ENCODE measurements at places on chromosomes 11 and 22.

- DNase-seq, result no peak
Measured at GRCh38 chr11:119910051-119910450, 181.1 kb upstream of the NECTIN1 start.

GRCh38 chr11:14642453-14642852, 1.2 kb upstream of the PDE3B start:
- DNase-seq, result no peak

DNA sequence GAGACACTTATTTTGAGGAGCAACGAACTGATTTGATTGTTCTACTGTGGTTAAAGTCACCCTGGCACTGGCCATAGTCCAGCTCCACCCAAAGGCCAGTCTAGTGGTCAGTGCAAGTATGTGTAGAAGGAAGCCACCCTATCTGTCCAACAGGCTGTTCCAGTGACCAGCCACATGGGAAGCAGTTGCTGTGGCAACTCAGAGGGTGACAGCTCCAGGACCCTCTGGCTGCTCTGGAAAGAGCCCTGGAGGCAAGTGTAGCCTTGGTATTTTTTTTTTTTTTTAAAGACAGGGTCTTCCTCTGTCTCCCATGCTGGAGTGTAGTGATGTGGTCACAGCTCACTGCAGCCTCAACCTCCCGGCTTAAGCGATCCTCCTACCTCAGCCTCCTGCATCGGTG, 27.8 kb downstream of the LMO1 start:
- no peak for DNase-seq

DNA sequence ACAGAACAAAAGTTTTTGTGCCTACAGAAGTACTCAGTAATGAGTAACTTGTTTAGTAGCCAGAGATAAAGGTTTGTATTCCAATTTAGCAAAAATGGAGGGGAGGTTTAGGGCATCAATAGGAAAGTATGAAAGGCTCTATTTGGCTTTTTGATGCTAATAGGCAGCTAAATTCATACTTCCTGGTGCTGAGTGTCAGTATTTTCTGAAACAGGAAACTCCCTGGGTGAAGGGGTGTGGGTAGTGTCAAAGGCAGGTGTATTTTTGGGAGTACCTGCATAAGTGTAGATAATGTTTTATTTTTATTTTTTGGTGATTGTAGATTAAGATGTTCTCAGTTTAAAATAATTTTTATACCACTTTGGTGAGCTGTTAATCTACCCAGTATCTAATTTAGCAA, 29.3 kb upstream of the MMP7 start:
- no peak for DNase-seq

DNA sequence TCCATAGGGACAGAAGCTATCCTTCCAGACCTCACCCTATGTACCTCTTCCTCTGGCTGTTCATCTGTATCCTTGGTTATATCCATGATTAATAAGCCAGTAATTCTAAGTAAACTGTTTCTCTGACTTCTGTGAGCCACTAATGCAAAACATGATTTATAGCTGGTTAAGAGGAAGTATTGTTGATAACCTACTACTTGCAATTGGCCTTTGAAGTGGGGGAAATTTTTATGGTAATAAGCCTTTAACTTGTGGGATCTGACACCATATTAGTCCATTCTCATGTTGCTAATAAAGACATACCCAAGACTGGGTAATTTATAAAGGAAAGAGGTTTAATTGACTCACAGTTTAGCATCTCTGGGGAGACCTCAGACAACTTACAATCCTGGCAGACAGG, 21.9 kb downstream of the CASP12 start:
- no peak for DNase-seq

DNA sequence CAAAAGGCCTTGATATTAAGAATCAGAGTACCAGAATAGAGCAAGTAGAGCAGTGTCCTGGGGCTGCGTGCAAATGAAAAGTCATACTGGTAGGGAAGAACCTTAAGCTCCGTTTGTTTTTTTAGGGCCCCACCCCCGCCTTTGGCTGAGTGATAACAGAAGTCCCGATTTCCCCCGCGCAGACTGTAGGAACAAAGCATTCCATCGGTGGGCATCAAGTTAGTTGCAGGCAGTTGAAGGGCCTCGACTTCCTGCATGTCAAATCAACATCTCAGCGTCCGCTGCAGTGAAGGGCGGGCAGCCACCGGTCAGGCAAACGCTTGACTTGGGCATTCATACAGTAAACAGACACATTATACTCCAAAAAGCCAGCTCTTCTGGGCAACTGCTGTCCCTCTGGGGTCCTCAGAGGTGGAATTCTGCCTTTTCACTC, 11.7 kb downstream of the LRP4 start:
- no peak for DNase-seq

DNA sequence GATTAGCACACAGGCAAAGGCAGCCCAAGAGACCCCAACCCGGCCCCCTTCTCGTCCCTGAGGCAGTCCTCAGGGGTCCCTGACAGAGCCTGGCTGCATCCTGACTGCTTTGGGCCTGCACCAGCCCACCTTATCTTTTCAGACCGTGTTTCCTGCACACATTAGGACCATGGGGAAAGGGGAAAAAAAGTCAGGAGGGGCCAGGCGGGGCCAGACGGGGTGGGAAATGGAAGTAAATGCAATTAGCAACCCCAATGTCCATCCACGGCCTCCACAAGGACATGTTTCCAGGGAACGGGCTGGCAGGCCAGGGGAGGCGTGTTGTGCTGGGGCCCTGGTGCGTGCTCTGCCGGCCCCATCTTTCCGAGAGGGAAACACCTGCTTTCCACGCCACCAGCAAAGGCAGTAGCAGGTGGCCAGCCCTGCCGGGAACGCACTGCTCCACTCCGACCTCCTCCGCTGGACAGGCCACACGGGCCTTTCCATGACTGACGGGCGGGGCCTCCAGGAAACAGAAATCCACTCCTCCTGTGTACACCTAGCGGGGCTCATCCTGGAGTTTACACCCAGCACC, 7.4 kb downstream of the EHD1 start:
- DNase-seq, result no peak

DNA sequence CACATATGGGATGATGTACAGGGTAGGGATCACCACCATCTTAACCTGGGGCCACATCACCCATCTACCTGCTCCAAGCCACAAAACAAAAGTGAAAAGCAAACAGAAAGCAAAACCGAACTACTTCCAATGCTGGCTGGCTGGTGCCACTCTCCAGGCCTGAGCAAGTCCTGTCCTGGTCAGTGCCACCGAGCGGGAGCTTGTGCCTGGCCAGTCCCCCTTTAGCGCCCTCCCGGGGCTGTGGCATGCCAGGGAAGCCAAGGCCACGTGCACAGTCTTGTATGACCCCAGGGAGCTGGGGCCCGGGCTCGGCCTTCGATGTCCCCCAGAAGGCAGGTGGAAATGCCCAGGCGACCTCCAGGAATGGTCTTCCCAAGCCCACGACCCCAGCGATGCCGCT, 17.9 kb upstream of the NAP1L4 start:
- no peak for DNase-seq

DNA sequence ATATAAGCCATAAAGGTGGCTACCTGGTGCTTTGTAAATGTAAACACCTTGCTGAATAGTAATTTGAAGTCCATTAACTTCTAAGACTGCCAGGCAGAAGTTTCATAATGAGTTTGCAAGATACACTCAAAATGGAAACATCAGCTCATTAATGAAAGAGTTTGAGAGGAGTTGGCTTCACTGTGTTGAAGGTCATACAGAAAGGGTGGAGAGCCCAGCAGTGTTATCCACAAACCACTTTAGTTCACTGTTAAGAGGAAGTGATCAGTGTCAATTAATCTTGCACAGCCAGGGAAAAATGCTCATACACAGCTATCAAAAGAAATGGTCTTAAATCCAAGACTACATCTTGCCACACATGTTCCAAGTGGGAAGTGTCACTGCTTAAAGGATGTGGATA, 689.4 kb downstream of the JRKL start:
- DNase-seq, result no peak

GRCh38 chr11:31247321-31247720, 122.2 kb downstream of the DCDC1 start:
- no peak for DNase-seq

DNA sequence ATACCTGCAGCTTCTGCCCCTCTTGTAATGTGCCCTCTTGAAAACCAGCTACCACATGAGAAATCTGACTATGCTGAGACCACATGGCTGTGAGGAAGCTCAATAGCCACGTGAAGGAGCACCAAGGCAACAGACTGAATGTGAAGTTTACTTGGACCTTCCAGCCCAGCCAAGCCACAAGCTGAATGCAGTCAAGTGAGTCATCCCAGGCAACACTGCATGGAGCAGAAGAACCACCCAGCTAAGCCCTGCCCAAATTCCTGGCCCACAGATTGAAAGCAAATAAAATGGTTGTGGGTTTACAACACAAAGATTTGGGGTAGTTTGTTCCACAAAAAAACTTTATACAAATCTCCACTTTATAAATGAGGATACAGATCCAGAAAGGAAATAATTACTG, 114.5 kb downstream of the TIMP3 start:
- DNase-seq, result no peak

DNA sequence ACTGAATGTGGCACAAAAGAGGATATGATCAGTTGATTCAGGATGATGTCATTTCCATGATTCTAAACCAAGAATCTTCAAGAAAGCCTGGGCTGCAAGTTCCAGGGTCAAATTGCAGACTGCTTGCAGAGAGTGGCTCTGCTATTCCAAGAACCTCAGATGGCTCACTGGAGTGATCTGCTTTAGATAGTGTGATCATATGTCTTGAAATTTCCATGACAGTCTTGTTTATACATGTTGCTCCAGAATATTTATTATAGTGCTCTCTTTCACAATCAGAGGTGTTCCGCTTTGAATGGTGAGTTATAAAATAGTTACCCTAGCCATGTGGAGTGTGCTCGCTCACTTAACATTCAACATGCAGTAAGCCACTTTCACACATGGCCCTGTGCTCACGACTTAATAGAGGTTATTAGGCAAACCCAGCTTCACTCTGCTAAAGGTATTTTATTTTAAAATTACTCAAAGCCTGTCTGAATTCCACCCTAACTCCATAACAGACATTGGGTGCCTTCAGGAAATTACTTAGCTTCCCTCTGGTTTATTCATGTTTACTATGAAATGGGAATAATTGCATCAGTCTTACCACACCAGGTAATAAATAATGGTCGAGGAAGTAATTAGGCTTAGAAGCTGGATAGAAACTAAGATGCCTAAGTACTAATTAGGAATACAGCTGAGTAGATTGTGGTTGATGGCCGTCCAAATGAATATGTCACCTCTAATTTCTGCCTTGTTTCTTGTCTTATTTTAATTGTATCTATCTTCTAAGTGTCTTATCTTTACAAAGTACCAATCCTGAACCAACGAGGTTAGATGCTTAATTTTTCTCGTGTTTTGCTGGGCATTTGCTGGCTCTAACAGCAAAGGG, 187.9 kb downstream of the ETS1 start:
- no peak for DNase-seq

DNA sequence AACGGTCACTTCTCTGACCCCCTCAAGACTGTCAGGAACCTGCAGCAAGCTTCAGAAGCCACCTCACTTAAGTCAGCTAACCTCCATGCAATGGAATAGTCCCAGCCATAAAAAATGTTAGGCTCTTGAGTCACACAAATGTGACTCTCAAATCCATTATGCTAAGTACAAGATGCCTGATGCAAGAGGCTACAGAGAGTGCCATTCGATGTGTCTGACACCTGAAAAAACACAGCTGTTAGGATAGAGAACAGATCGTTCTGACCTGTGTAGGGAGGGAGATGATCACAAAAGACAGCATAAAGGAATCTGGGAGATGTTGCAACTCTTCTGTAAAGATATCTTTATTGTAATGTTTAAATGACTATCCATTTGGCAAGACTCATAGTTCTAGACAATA, 712.4 kb downstream of the TBC1D22A start:
- DNase-seq, result no peak

DNA sequence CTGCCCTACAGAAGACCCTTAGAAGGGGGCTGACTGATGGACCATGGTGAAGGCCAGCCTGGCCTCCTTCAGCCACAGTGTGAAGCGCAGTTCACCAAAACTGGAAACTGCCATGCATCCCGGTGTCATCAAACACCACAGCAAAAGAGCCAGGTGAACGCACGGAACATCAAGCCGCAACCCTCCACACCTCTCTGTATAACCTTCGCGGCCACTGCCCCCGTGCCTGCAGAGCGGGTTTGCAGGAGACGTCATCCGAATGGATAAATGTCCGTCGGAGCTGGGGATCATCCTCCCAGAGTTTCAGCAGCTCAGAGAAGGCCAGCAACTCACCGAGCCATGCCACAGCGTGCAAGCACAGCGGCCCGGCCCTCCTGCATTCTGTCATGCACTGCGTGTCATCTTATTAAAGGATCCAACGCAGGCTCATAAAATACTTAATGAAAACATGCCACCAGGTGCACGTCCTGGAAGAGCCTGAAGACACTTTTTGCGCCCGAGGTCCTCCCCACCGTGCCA, 309.9 kb downstream of the BRD1 start:
- DNase-seq, result no peak

DNA sequence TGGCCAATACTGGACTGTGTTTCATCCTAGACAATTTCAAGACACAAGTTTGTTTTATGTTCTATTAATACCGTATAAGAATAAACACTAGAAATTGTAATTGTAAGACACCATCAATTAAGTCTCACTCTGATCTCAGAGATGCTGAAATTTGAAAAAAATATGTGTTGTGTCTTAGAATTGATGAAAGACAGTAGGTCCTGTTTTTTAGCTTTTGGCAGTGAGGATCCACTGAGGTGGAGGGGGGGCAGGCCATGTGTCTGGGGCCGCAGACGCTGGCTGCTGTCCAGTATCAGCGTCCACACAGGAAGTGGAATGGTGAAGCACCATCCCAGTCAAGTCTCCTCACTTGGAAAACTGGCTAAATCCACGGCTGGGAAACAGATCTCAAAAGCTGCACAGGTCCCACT, 22.5 kb upstream of the ALG8 start:
- DNase-seq, result no peak

GRCh38 chr11:110453684-110454354, 24.1 kb downstream of the FDX1 start:
- no peak for DNase-seq

DNA sequence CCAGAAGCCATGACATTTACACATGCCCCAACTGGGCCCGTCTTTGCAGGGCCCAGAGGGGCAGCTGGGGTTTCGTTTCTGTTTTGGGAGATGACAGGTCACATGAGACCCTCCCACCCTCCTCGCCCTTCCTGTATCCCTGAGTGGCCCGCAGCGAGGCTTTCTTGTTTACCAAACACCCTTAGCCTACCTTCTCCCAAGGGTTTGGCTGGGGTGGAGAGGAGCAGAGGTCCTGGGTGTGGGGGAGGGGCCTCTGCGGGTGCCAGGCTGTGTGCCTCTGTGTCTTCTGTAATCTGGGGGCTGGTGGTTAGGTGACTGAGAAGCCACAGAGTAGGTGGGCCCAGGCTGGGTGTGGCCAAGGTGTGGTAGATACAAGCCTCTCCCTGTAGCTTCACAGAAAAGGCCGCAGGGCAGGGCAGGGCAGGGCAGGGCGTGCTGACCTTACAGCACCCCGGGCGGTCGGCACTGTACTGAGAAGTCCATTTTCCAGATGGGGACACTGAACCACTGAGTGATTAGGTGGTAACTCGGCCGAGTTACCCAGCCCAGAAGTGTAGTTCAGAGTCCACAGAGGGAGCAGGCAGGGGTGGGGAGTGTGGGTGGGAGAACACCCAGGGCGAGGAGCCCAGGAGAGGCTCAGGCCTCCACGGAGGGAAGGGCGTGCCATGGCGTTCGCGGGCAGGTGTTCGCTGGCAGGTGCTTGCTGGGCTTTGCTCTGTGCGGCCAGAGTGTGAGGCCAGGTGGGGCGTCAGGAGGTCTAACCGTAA, 8.7 kb downstream of the PRR5 start:
- DNase-seq, result no peak

- DNase-seq, result no peak
Measured at GRCh38 chr11:123484448-123484847, 54.4 kb downstream of the GRAMD1B start.
